ENCODE measurements at places on chromosomes 7 and 10.

DNA sequence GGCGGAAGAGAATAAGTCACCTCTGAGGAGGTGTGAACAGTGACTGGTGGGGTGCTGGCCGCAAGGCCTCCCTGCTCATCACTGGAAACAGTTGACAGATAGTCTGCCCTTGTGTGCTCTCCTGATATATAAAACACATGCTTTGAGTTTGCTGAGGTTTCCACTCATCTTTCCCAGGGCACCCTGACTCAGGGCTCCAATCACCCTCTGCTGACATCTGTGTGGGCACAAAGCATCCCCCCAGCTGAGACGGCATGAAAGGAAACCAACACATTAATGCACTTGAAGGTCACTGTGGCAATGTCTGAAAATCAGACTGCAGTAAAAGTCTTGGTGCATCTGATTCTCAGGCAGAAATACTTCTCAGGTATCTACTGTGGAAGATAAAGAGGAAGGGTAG, 49.8 kb downstream of the EPDR1 start:
- no peak for DNase-seq

DNA sequence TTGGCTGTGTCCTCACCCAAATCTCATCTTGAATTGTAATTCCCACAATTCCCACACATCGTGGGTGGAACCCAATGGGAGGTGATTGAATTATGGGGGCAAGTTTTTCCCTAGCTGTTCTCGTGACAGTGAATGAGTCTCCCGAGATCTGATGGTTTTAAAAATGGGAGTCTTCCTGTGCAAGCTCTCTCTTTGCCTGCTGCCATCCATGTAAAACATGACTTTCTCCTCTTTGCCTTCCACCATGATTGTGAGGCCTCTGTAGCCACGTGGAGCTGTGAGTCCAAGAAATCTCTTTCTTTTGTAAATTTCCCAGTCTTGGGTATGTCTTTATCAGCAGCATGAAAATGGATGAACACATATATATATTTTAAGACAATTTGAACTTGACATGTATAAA, 285.4 kb downstream of the BAMBI start:
- no peak for DNase-seq

DNA sequence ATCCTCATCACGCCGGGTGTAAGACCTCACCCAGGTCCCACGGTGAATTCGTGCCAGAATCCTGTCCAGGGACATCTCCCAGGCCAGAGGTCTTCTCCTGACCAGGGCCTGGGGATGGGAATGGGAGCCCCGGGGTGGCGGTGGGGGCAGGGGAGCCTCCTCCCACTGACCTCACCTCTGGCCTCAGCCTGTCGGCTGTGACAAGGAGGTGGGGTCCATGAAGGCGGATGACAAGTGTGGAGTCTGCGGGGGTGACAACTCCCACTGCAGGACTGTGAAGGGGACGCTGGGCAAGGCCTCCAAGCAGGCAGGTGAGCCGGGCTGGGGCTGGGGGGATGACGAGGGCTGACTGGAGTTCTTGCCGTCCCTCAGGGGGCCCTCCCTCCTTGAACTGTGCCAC, 41.3 kb downstream of the TBATA start:
- no peak for DNase-seq

DNA sequence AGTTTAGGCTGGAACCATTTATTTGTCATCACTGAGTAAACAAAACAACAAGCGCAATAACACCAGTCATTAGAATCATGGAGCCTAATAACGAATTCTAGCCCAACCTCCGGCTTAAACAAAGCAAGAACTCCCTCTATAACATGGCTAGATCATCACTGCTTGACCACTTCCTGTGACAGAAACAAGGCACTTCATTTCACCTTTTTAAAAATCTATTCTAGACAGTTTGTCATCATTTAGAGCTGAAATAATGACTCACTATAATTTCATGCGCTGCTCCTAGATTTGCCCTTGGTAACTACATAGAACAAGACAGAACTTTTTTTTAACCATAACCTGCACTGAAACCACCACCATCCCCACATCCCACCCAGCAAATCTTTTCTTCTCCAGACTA, 81.3 kb downstream of the OSBPL3 start:
- no peak for DNase-seq

DNA sequence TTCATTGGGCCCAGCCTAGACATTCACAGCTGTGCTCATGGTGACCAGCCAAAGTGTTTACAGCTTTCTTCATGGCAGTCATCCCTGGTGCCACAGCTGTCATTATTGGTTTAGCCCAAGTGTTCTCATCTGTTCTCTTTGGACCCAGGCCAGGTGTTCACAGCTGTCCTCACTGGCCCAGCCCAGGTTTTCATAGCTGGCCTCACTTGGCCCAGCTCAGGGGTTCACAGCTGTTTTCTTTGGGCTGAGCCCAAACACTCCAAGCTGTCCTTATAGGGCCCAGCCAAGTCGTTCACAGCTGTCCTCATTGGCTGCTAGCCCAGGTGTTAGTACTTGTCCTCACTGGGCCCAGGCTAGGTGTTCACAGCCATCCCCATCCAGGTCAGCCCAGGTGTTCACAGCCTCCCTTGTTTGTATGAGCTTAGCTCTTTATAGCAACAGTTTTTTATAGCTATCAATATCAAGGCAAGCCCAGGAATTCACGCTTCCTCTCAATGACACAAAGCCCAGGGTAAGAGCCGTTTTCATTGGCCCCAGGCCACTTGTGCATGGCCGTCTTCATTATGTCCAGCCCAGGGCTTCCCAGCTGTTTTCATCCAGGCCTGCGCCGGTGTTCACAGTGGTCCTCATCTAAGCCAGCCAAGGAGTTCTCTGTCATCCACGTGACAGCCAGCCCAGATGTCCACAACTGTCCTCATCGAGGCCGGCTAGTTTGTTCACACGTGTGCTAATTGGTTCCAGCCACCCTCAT, 11.6 kb downstream of the FRG2B start:
- DNase-seq = no peak

DNA sequence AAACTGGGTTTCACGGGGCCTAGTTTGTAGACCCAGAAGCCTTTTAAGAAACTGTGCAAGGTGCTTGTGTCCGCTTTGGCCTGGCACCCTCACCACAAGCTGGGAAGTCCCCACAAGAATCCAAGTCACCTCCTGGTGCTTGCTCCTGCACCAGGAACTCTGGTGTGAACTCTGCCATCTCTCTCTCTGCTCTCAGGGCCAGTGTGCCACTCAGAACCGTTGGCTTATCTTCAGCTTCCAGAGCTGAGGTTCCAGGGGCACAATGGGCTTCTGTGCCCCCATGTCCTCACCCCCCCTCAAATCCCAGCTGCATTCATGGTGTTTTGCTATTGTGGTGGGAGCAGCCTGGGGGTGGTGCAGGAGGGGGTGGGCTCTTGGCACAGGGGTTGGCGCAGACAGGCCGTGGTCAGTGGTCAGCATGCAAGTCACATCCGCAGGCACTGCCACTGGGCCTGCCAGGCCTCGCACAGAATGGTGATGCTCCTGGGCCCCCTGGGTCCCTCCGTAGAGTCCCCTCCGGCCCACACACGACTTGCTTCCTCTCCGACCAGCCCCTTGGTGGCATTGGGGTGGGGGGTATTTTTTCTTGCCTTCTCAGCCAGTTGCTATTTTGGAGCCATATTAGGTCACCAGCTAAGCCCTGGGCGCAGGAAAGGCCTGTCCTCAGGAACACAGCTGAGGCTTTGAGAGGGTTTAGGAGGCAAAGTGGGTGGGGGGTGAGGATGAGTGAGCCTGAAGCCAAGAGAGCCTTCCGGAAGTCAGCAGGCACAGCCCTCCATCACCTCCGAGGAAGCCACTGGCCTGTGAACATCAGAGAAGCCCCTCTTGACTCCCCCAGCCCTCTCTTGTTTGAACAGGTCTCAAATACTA, 3.0 kb downstream of the ZCCHC24 start:
- DNase-seq = no peak

- no peak for DNase-seq
Measured at GRCh38 chr10:72158176-72158575, 57.6 kb upstream of the ANAPC16 start.

GRCh38 chr7:30543813-30544525, 39.3 kb upstream of the GGCT start:
- no peak for DNase-seq

DNA sequence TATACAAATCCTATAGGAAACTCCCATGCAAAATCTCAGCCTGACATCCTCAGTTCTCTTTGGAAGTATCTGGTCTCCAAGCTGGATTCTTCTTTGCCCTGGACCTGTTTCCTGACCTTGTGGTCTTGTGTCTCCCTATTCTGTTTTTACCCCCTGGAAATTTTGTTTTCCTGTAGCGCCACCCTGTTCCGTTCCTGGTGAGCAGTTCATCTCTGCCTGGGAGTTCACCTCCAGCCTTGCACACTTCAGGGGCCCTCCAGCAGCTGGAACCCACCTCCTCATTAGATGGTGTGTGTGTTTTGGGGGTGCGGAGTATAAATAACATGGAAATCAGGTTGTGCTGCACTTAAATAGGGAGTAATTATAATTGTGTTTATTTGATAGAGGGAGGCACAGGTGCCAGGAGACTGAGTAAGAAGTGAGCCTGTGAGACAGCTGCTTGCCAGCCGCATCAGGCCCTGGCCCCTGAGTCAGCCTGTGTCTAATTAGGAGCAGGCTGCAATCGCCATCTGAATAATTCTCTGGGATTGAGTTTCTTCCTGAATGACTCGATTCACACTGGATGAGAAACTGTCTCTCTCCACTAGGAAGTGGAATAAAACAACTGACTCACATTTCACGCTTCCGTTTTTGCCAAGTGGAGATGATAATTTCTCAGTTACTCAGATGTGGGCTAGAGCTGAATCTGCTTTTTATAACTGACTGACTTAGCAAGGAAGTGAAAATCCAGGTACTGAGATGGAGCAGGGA, 69.4 kb upstream of the HECTD2 start:
- DNase-seq = no peak

DNA sequence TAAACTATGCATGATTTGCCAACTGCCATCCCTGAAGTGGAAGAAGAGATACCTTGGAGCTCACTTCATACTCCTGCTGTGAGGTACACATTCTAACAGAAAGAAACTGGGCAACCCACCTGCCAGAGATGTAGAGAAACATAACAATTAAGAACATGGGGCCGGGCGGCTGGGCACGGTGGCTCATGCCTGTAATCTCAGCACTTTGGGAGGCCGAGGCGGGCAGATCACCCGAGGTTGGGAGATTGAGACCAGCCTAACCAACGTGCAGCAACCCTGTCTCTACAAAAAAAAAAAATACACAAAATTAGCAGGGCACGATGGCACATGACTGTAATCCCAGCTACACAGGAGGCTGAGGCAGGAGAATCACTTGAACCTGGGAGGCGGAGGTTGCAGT, 402.6 kb upstream of the ANKRD30A start:
- no peak for DNase-seq

DNA sequence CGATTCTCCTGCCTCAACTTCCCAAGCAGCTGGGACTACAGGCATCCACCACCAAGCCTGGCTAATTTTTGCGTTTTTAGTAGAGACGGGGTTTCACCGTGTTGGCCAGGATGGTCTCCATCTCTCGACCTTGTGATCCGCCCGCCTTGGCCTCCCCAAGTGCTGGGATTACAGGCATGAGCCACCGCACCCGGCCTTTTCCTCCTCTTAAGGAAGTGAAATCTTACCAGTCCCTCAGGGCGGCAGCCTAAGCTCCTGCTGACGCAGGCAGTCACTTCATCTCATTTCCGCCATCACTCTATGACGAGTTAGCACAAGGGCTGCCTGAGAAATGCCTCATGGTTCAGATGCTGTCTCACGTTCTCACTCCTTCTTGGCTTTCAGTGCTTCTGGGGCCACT, 246.0 kb upstream of the SHH start:
- DNase-seq = no peak

GRCh38 chr7:44977959-44978335, 868 bp downstream of the MYO1G start:
- no peak for DNase-seq

DNA sequence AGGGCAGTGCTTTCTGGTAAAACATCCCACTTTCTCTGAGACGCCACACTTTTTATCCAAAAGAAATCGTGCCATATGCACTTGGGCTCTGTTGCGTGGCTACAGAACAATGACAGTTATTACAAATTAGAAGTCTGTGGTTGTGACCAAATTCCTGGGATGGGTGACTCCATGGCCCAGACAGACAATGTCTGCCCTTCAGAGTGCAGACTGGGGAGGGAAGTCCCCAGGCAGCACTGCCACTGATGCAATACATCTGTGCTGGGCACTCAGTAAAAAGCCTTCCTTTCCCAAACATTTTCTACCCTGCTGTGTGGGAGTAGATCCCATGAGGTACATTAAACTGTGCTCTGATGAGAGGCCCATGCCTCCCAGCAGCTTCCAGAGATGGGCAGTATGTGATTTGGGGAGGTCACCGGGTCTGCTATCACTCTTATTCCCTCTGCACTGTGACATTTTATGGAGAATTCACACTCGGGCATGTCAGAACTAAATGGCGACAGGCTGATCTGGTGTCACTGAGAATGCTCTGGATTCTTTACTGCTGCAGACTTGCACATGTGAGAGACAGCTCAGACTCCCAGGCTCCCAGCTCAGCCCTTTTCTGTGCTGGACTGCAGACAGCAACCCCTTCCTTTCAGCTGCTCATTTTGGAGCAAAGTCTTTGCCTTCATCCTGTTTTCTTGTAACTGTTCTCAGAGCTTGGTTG, 243.5 kb upstream of the ZNF32 start:
- DNase-seq = peak; percentile 75

DNA sequence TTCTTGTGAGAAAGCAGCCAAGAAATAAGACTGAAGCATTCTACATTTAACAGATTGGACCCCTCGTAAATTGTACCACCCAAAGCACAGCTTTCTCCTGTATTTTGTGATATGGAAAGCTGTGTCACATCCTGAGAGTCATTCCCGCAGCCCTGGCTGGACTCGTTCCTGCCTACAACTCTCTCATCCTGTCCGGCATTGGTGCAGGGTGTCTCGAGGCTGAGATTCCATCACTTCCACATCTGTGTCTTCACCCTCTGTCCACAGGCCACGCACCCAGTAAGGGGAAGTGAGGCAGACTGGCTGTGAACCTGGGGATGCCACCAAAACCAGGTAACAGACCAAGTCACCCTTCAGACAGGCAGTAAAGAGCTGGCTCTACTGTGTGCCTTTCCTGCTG, 146.2 kb upstream of the KLF6 start:
- DNase-seq = no peak

DNA sequence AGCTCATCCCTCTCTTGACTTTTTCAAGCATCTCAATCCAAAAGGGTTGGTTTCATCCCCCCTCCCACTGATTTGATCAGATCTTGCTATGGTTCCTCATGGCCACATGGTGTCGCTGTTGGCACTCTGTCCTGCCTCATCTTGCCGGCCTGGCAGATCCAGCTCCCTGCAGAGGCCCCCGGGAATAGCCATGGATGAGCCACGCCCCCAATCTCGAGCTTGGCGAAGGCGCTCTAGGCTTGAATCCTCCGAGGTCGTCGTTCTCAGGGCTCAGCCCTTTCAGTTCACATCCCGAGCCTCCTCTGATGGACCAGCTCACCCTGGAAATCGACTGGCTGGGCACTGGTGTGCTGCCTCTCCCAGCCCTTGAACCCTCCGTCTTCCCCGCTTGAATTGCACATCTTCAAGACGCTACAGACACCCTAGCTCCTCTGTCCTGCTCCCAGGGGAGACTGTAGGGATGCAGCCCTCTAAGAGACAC, 628.7 kb downstream of the TYW1 start:
- DNase-seq = peak; percentile 86

GRCh38 chr7:110646804-110647203, 444.1 kb upstream of the LRRN3 start:
- no peak for DNase-seq

All from renal pelvis (tissue), 12 donors.